Aorta (tissue), 5 donors: ENCODE measurements at places on chromosomes 5 and 9. TPM values are rescaled to one million over a fixed set of nuclear protein-coding genes. Genes with fewer than 3 reads are reported as not detected.

The PCA3 gene
- not detected for polyA plus RNA-seq

DNA sequence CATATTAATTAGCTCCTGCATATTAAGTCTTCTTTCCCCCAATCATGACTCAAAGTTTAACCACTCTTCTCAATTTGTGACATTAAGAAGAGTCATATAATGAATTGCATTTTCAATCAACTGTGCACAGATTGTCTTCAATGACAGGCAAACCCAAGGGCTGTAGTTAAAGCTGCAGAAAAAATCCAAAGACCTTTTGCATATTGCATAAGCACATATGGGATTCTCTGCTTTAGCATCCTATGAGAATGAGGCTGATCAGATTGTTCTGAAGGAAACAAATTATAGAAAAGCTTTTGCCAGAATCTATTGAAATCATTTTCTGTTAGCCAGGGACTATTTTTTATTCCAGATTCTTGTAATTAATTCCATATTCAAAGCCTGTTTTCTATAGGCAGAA, 112.3 kb downstream of the FAM170A start:
- DNase-seq: no peak

GRCh38 chr9:137590469-137591383, at the start of gene ZMYND19:
Gene ZMYND19, minus strand, starts transcription at chr9:137590512. Its CDS starts 249 bp downstream, at chr9:137590263.
- peak; percentile 96 for DNase-seq

The ZNF354C gene
- 3.6 TPM for polyA plus RNA-seq

The TRIM7 gene
- polyA plus RNA-seq: 4.3 TPM

The PNPLA7 gene
- polyA plus RNA-seq: 2.1 TPM

- DNase-seq: no peak
Observed at GRCh38 chr9:109039539-109039938, 26.2 kb upstream of the CTNNAL1 start.

DNA sequence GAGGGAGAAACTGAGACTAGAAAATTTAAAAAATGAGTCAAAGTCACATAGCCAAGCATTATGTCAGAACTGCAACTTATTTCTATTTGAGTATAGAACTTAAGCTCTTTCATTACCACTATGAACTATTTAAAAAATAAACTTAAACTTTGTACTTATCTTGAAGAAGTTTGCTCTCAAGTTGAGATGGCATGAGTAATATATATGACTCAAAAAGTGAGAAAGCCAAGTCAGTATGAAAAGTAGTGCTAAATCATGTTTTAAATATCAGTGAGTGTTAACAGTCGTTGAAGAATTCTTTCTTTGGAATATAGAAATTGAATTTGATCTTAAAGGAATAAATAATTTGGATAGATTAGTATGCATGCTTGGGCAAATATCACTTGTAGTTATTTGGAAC, 36.3 kb upstream of the CDH10 start:
- no peak for DNase-seq

DNA sequence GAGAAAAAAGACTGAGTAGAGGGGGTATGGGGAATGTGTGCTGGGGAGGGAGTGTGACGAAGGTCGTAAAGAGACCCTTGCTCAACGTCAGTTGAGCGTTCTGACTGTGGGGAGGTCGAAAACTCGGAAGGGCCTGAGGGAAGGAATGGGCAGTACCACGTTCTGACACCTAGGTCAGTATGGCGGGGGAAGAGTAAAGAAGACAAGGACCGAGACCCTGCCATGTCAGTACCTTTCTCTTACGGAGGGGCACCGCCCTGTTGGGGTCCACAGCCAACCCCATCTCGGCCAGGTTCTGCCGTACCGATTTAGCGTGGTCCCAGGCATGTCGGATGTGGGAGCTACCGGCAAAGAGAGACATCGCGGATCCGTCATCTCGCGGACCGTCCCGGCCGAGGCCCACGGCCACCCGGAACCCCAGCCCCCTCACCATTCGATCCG, 375 bp downstream of the NOP16 start:
- DNase-seq: no peak

The TICAM2 gene
- 3.1 TPM for polyA plus RNA-seq

The SLC27A6 gene
- not detected for polyA plus RNA-seq

GRCh38 chr9:75894566-75894965, 4.1 kb downstream of the PCSK5 start:
- DNase-seq: no peak

GRCh38 chr5:37754976-37755375, 84.9 kb downstream of the GDNF start:
- DNase-seq: no peak

DNA sequence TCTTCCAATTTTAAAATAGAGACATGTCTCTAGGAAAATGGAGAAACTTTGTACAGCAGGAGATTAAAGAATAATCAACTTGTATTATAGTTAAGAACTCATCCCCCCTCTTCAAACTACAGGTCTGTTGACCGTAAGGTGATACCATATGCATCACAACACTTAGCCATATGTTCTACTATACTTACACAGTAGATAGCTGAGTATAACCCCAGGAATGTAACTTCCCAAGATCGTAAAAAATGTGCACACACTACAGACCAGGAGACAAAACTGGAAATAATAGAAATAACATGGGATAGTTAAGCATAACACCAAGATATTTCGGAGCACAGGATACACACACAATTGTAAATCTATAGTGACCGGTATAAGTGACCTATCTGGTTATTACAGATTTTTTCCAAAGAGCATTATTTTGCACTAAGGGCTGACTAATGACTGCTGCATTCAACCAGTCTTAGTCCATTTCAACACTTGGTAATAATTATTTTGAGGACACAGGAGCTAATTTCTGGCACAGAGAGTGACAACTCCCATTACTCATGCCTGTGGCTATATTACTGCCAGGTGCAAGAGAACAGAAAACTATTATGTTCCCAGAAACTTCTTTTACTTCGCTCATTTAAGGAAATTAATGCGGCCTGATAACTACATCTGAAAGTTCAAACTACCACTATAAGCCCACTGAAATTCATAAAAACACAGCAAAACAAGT, 15.4 kb upstream of the ZNF622 start:
- DNase-seq: no peak

DNA sequence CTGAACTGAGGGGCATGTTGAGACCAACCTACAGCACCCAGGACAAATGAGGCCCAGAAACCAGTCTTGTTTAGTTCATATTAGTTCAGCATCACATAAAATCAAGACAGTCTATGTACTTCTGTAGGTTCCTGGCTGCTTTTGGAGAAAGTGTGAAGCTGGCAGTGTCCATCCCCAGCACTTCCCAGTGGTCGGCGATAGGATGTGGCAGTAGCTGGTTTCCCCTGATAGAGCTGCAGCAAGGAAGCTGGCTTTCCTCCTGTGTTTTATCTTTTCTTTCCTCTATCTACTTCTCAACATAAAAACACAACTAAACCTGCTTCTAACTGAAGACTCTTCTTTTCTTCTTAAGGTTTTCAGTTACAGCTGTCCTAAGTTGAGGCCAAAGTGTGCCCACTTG, 43.0 kb upstream of the SLC46A2 start:
- no peak for DNase-seq

- no peak for DNase-seq
Observed at GRCh38 chr5:163914910-163915309, 409.5 kb downstream of the MAT2B start.

DNA sequence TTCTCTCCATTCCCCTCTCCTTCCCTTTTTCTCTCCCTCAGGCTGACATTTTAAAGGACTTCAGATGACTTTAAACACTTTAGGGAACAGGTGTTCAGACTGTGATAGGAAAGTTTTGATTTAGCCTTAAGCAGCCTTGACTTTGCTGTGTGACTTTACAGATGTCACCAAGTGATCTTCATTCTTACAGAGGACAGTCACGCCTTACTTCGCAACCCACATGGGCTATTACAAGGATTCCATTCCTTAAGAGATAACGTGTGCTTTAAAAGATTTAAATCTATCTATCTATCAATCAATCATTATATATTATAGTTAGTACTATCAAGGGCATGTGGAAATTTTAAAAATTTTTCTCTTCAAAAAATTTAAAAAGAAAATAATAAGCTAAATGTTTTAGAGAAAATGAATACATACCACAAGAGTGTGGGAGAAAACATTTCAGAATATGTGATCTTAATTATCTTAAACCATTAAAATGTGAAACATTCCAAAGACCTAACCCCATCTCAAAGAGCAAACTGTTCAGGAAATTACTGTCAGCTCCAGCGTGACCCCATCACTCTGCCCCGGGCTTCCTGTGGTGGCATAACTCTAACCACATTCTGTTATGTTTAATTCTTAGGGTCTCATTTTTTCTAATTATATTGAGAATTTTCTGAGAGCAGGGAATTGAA, 530.5 kb downstream of the SEMA5A start:
- no peak for DNase-seq

DNA sequence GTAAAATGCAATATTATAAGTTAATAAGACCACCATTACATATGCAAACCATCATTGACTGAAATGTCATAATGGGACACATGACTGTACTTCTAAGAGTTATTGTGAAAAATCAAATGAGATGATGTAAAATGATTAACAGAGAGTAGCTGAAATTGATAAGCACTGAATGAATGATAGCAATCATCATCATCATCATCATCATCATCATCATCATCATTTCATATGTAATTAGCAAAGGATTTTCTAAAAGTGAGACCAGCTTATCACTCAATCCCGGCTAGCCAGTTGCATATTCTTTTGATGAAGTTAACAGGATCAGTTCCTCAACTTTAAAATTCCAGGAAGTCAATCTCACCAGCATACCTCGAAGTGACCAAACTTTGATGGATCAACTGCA, 650.3 kb upstream of the KLF4 start:
- DNase-seq: no peak

GRCh38 chr9:14215614-14216013, 98.3 kb downstream of the NFIB start:
- DNase-seq: no peak

GRCh38 chr5:150407096-150407720, 5.5 kb downstream of the CD74 start:
- DNase-seq: no peak

DNA sequence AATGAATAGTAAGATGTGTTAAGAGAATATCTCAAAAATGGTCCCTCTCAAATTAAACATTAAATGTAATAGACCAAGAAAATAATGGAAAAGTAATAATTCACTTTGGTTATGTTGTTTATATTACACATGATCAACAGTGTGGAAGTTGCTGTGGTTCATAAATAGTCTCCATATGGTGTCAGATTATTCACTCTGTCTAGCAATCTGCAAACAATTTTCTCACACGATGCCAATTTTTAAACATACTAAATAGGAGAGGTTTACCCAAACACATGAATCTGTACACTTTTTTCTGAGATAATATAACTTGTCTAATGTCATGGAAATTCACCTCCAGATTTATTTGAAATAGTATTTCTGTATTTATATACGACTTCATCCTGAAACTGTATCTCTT, 217.4 kb upstream of the FBXL7 start:
- DNase-seq: no peak

- no peak for DNase-seq
Observed at GRCh38 chr5:172410160-172410559, 44.2 kb downstream of the SH3PXD2B start.

The FOXD1 gene
- 6.7 TPM for polyA plus RNA-seq

GRCh38 chr9:114551750-114552685, 35.6 kb upstream of the ATP6V1G1 start:
- DNase-seq: peak; percentile 76

- DNase-seq: no peak
Observed at GRCh38 chr5:31329715-31330114, 136.2 kb downstream of the CDH6 start.

The STPG3 gene
- not detected for polyA plus RNA-seq

The SDHA gene
- 76.3 TPM for polyA plus RNA-seq

- DNase-seq: no peak
Observed at GRCh38 chr5:39447059-39447458, 22.3 kb upstream of the DAB2 start.

The AMBP gene
- polyA plus RNA-seq: not detected

GRCh38 chr5:127492854-127493738, 24.3 kb upstream of the PRRC1 start:
- DNase-seq: no peak

GRCh38 chr5:96110300-96110699, 148.6 kb upstream of the ELL2 start:
- no peak for DNase-seq

- peak; percentile 31 for DNase-seq
Observed at GRCh38 chr5:121968910-121969607, 7.3 kb downstream of the SRFBP1 start.

- DNase-seq: no peak
Observed at GRCh38 chr5:112757468-112758208, 20.0 kb downstream of the APC start.
